H7 (cell line): ENCODE measurements at places on chromosomes 5 and 9. TPM values are rescaled to one million over a fixed set of nuclear protein-coding genes. Genes with fewer than 3 reads are reported as not detected.

SHOC1 gene
- not detected in 2 replicates for total RNA-seq

FGF10 gene
- total RNA-seq, result 0.31 and 2.1 TPM in 2 replicates

LCP2 gene
- total RNA-seq, result 0.21 and 0.63 TPM in 2 replicates

AHRR gene
- 0.74 and 1.4 TPM in 2 replicates for total RNA-seq

ZFP37 gene
- 2.7 and 6.6 TPM in 2 replicates for total RNA-seq

PTGES gene
- total RNA-seq, result 0.69 and 1.2 TPM in 2 replicates

KCNN2 gene
- total RNA-seq, result 8.2 and 13.7 TPM in 2 replicates

ELAVL2 gene
- 14.2 and 25.9 TPM in 2 replicates for total RNA-seq

CD274 gene
- total RNA-seq, result 0.26 TPM in 1 of 2 replicates, not detected in the other

CTXN3 gene
- total RNA-seq, result not detected in 2 replicates

RNF183 gene
- 0.78 TPM in 1 of 2 replicates, not detected in the other for total RNA-seq
